ENCODE measurements at places on chromosomes 4 and X.

DNA sequence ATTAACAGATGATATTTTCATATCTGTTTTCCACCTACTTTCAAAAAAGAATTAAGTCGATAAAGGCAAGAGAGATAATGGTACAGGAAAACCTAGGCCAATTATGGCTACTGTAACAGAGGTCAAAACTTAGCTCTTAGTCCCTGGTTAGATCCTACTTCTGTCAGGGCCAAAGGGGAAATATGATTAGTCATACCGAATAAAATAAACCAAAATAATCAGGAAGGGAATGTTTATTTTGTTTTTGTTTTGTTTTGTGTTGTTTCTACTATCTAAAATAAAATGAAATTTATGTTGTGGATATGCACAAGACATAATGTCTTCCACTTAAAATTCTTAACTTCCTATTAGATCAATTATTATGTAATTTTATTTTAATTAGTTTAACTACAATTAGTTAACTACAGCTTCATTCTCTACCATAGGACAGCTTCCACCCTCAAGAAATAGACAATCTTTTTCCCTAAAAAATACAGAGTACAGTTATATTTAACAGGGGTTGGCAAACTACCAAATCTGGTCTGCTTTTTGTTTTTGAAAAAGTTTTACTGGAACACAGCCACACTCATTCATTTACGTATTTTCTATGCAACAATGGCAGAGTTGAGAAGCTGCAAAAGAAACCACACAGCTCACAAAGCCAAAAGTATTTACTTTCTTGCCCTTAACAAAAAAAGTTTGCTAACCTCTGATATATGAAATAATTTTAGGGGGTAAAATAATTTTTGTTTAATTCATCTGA lies 25.4 kb downstream of the TMEM47 start:
- DNase-seq, result no peak

GRCh38 chr4:48337731-48338130 lies 3.6 kb upstream of the SLAIN2 start:
- no peak for DNase-seq

- DNase-seq, result no peak
Observed at GRCh38 chr4:153909672-153910071, 120.8 kb upstream of the SFRP2 start.

DNA sequence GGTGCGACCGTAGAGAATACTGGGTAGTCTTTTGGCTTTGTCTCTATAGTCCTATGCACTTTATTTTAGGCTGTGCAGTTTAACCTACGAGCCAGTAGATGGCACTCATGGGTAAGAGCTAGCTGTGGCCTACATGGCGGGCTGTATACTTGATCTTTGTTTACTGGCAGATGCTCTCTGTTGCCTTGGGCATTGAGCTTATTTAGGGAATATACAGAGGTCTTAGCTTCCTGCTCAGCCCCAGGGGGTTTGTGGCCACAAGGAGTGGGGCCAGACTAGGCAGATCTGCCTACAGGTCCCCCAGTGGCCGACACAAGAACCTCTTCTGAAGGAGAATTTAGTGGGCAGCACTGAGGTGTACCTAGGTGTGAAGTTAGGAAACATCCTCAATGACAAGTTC lies 227.6 kb upstream of the HDX start:
- DNase-seq, result no peak

DNA sequence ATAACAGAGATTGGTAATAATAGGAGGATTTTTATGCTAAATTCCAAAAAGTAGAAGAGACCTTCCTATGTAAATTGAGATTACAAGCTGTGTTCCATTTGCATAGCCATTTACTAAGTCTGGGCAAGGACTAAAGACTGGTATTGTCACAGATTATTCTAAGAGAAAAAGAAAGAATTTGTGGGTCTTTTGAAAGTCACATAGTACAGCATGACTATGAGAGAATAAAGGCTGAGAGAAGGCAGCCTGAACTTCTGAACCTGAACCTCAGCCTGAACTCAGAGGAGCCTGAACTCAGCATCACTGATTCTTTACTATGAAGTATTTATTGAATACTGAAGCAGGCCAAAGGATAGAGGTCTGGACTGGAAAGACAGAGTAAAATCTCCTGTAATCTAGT lies 297.5 kb downstream of the STPG2 start:
- no peak for DNase-seq

DNA sequence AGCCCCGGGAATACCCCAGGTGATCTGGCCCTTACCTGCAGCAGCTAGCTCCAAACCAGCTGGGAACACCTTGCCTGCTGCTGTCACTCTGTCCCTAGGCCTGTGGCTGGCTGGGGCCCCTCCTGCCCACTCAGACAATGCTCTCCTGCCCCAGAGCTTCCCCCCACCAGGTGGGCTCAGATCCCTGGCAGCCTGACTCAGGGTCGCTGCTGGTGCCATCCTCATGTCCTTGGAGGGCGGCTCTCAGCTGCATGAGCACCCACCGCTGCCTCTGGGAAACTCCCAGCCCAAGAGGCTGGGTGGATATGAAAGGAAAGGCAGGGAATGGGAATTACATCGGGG lies 15.8 kb downstream of the C4orf50 start:
- DNase-seq, result peak; percentile 16

All from head of caudate nucleus (tissue), 42 donors.